Endodermal cell (in vitro differentiated cells): ENCODE measurements at places on chromosomes 2 and 18. TPM values are rescaled to one million over a fixed set of nuclear protein-coding genes. Genes with fewer than 3 reads are reported as not detected.

DNA sequence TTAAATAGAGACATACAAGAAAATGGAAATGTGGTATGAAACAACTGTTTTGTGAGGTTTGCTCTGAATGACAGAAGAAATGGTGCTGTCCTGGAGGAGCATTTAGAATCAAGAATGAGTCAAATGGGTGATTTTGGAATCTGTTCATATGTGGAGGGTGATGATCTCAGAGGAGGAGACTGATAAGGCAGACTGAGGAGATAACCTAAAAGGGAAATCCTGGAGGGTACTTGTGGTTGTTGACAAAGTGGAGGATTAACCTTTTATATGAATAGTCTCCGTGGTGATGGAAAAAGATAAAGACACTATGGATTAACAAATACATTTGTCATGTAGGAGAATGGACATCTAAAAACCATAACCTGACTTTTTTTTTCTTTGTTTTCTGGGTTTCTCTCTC, 74.1 kb downstream of the MMADHC start:
- no peak for DNase-seq

The COBLL1 gene
- total RNA-seq = 16.5 to 24.3 TPM (median 18.3 TPM) in 3 replicates

DNA sequence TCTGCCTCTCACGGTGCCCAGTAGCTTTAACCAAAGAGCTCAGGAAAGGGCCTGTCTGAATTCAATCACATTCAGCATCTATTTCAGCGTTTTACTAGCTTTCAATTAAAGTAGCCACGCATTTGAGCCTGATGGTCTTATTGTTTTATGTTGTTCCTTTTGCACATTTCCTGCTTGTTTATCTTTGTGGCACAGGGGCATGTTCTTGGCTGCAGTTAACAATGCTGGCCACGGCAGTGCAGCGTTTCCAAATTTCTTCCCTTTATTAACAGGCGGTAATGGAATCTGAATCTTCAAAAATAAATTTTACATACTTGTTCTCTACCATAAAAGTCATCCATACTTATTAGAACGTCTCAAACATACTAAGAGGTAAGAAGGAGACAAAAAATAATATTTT, 46.2 kb downstream of the HPCAL1 start:
- DNase-seq = no peak

DNA sequence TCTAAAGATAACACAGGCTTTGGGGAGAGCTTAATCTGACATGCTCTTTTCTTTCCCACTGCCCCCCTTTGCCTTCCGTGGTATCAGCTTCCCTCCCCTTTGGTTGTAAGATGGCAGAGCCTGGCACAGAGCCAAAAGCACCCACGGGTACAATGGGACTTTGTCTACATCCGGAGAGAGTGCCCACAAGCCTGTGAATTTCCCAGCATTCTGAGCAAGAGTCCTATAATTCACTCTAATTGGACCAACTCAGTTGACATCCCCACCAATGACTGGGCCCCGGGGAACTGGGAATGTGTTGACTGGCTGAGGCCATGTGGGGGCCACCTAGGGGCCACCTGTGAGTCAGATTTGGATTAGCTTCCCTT, 20.1 kb upstream of the C2orf72 start:
- no peak for DNase-seq

DNA sequence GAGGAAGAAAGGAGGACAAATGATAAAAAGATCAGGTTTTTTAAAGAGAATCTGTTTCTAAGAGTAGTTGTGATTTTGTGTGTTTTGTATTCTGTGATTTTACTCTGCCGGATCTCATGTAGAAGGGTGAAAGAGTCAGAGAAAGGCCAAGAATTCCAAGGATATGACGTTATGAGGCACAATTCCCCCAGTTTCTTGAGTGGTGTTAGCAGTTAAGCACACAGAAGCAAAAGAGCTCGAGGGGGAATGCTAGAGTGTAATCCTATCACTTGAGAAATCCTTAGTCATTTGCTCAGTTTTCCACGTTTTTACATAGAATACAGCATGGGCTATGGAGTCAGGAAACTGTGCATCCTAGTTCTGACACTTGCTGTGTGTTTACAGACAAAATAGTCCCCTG, 34.8 kb downstream of the METTL4 start:
- no peak for DNase-seq

DNA sequence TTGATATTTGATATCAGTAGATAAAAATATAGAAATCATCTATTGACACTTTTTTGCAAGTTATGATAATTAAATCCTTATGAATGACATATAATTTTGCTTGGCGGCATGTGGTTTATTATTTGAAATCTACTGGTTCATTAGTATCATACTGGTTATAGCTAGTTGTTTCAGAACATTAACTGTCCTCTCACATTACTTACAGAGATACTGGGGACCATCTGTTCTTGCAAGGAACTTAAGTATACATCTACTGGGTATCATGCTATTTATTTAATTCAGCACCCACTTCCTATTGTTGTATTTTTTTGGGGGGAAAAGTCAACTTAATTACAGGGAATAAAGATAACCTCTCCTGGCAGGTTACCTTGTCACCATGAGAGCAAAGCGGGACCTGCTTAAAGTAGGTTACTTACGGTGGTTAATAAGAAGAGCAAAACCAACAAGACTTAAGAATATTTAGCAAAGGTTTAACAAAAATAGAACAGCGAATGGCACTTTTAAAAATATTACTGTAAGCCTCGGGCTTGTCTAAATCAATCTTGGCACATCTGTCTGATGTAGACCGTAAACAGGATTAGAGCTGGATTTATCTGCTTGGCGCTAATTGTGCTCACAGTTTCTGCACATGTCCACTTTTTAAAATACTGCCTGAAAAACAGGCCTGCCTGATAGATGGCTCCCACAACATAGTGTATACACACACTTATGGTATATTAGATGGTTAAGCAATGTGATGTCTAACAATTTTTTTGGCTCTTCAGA, 41.8 kb downstream of the CERKL start:
- DNase-seq = no peak

The SKOR2 gene
- 0.18 TPM in 1 of 2 replicates, not detected in the other for total RNA-seq

DNA sequence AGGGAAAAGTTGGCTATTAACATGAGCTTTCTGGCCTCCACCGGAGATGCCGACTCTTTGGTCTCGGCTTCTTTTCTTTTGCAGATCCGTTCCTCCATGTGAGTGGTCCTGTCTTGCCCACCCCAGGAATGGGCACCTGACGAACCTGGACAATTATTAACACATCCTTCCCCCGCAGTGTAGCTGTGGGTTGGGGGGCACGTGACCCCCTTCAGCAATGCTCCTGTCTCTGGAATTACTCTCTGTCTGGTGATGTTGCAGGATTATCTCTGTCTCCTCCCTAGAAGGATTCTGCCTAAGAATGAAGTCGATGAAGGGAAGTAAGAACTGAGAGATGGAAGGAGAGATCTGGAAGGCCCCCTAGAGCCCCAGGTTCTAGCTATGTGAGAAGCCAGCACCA, 115.2 kb upstream of the NPAS2 start:
- no peak for DNase-seq

DNA sequence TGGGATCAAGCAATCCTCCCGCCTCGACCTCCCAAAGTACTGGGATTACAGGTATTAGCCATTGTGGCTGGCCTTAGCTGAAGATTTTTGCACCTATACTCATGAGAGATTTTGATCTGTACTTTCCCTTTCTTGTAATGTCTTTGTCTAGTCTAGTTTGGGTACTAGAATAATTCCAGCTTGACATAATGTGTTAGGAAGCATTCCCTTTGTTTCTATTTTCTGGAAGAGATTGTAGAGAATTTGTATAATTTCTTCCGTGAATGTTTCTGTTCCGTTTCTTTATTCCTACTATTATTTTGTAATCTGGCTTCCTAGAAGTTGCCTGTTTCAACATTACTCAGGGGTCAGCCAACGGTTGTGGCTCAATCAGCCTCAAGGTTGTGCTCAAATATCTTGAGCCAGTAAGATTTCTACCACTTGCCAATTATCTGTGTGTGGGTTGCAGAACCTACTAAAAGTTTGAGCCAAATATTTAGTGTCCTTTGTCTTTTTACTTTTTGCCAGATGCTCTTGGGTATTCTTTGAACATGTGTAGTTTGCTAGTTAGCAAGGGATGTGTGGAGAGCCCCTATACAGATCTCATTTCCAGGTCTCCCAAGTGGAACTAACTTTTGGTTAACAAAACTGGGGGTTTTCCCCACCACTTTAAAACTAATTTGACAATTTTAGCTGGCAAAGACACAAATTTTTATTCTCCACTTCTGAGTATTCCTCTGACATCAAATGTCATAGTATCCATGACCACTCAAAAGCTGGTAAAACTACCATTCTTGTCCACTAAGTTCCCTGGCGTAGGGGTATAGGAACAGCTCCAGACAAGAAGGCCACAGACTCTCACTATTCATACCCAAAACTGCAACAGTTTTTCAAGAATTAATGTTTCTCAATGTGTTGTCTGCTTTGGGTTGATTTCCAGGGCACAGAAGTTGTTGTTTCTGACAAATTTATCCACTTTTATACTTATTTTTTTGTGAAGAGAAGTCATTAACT, 42.8 kb upstream of the BAZ2B start:
- DNase-seq = no peak

DNA sequence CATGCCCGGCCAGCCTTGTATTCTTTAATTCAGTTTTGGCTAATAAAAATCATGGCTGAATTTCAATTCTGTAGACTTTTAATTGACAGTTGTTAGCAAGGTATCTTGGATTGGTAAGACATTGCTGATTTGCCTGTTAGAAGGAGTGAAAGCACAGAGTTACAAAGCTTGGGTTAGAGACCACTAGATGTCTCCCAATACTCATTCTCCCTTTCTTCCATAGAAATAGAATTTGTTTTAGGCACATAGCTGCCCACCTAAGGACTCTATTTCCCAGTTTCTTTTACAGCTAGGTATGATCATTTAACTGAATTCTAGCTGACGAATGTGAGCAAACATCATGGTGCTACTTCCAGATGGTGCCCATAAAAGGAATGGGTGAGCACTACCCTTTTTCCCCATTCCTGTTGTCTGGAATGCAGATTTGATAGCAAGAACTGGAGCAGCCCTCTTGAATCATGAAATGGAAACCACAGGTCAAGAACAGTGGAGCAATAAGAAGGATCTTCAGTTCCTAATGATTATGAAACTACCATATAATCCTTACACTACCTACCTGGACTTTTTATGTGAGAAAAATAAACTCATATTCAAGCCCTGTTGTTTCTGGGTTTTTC, 17.5 kb downstream of the PECR start:
- no peak for DNase-seq

DNA sequence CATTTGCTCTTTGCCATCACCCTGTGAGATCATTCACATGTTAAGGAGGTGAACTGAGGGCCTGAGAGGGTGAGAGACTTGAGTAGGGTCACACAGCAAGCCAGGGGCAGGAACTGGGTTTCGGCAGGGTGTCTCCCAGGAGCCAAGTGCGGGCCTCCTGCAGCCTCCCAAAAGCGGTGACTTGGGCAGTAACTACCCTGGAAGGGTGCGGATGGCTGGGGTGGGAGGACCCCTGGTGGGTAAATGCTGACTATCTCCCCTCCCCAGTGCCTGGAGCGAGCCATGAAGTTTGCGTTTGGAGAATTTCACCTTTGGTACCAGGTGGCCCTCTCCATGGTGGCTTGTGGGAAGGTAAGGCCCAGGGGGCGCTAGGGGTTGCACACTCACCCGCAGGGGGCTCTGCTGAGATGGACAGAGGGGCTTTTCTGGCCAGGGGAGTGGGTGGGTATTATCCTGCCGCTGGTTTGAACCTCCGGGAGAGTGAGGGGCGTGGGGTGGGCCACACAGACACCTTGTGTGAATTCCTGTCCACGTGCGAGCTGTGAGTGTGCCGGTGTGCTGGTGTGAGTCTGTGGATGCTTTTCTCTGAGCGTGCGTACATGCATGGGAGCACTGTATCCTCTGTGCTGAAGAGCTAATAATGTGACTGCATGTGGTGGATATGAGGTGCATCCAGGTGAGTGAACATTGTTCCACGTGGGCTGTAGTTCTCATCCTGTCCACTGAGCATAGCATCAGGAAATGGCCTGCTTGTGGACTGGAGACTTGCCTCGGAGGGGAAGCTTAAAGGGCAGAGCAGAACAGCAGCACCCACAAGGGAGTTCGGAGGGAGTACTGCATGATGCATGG, 91.0 kb upstream of the MCFD2 start:
- no peak for DNase-seq

DNA sequence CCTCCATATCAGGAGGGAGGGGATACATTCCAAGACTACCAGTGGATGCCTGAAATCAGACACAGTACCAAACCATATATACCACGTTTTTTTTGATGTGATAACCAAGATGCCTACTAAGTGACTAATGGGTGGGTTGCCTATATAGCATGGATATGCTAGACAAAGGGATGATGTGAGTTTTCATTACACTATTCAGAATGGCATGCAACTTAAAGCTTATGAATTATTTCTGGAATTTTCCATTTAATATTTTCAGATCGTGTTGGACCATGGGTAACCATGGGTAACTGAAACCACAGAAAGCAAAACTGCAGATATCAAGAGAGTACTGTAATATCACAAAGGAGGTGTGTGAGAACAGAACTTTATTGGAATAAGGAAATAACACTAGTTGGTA, 39.6 kb upstream of the CRACDL start:
- no peak for DNase-seq
